ENCODE measurements at places on chromosomes 4 and X.
A peak's percentile ranks its signal among the peaks of the same experiment; 100 is the strongest.

DNA sequence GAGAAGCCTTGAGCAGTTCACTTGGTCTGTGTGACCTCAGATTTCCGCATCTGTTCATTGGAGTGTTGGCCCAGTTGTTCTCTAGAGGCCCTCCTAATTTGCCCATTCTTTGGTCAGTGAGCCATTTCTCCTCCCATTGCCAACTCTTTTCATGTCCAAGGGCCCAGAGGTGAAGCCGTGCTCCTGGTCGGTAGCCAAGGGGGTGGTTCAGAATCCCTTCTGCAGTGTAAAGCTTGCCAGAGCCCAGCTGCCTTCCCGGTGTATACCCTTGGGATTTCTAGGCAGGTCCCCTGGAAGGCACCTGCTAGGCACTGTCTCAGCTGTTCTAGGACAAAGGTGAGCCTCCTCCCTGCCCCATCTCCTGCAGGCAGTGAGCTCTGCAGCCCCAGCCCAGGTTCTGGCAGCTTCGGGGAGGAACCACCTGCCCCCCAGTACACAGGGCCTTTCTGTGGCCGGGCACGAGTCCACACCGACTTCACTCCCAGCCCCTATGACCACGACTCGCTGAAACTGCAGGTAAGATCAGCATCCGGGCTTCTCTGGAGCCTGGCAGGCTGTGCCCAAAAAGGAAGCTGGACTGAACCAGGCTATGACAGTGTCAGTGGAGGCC lies 12.3 kb downstream of the SASH3 start:
- DNase-seq: peak; percentile 86

DNA sequence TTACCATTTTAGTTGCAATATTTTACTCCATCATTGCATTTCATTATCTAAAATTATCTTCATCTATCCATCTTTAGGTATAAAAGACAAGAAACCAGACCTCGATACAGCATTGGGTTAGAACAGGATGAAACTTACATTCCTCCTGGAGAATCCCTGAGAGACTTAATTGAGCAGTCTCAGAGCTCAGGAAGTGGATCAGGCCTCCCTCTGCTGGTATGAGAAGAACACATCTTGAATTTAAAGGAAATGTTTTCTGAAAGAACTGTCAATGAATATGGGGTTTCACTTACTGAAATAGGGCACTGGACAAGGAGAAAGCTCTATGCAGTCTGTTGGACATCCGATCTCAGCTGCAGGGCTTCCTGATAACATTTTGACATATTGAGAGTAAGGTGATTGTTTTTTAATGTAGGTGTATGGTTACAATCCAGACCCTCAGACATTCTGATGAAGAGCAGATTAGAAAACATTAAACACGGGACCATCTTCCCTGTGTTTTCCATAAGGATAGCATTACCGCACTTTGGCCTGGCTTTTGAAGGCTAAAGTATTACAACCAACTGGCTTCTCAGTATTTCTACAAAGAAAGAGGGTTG lies 367.2 kb downstream of the BMPR1B start:
- no peak for DNase-seq

GRCh38 chr4:32003548-32003947 lies 1283.4 kb downstream of the PCDH7 start:
- no peak for DNase-seq

DNA sequence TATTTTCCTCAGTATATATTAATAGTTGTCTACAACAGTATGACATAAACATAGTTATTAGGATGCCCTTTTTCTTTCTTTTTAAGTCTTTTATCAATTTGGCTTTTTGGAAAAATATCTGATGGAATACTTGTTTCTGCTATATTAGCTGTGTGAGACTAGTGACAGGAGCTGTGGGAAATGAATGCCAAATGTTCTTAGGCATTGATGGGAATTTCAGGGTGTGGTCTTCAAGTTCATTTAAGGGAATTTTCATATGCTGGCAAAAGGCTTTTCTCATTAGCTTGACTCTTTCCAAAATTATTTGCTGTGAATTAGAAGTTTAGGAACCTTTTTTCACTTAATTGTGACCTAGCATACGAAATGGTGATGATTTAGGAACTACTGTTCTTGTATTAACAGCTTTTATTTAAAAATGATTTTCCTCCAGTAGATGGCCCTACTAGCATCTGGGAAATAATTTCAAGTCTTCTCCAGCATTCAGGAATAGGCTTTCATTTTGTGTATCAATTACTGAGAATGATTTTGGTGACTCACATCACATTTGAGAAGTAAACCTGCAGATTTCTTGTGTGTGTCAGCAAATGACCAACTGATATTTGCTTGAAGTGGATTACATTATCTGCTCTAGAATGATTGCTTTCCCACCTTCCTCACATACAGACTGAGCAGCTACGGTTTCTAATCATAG lies 70.9 kb downstream of the HTT start:
- peak; percentile 2 for DNase-seq

- DNase-seq: peak; percentile 51
Measured at GRCh38 chr4:85028910-85029309, 62.4 kb upstream of the WDFY3 start.

DNA sequence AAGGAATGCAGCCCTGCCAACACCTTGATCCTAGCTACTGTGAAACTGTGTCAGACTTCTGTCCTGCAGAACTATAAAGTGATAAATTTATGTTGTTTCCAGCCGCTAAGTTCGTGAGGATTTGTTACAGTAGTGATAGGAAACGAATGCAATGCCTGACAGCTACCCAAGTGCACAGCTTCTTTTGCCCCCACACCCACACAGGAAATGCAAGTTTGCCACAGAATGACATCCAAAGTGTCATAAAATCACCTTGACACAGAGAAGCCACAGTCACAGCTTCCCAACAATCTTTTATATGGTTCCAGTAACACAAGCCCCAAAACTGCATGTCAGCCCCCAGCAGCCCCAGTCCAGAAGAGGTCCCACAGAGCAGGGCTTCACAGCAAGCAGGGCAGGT lies 216.9 kb upstream of the S100G start:
- no peak for DNase-seq

DNA sequence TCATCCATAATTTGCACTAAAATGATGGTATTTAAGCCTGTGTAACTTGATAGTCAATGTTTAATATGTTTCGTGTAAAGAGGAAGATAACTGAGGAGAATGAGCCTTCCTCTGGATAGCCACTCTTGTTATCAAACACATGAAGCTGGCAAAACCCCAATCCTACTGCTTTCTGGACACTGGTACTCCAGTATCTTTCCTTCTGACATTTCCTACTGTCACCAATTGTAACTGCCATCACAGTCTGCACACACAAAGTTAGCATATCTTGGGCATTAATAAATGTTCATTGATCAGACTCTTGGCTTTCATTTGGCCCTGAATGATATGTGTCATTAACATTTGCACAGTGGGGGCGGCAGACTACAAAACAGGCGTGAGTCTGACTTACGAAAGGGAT lies 419.1 kb downstream of the TMA16 start:
- no peak for DNase-seq

DNA sequence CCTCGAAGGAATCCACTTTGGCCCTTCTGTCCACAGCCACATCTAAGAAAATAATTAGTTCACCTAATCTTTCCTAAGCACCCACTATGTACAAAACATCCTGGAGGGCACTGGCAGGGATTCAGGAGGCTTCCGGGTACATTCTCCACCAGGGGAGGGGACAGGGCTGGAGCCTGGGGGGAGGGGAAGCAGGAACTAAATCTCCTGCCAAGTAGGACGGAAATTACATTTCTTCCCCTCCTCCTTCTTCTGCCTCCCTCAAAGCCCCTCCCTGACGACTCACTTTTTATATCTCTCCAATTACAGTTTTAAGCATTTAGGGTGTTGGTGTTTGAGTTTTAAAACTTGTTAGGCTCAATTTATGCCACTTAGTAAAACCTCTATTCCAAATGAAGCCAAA lies 203.1 kb downstream of the BCOR start:
- DNase-seq: peak; percentile 26

DNA sequence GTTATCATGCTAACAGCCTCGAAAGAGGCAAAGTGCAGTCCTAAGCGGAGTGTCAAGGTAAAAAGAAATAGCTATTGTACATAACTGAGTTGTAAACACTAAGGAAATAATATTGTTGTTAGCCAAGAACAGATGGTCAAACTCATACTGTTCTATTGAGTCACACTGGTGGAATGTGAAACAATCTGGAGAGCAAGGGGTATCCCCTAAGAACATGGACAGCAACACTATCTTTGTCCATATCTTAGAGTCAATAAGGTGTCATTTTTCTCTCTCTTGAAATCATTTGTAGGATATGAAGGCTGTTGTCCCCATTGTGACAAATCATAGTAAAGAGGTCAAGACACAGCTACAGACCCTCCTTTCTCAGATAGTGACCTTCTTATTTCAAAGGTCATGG lies 4.5 kb upstream of the PDGFC start:
- DNase-seq: no peak

DNA sequence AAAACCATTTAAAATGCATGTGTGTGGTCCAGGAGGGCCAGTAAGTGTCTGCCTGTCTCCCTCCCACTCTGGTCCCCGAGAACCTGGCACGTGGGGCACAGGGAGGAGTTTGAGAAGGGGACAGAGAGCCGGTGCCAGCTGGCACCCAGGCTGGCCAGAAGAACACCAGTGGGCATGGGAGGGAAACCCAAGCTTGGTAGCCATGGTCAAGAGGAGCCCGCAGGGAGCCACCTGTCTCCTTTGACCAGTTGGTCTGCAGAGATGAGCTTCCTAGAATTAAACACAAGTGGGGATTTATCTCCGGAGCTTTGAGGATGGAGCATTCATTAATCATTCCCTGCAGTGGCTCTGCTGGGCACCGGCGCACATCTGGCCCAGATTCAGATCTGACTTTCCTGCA lies 41.6 kb downstream of the HMX1 start:
- no peak for DNase-seq

DNA sequence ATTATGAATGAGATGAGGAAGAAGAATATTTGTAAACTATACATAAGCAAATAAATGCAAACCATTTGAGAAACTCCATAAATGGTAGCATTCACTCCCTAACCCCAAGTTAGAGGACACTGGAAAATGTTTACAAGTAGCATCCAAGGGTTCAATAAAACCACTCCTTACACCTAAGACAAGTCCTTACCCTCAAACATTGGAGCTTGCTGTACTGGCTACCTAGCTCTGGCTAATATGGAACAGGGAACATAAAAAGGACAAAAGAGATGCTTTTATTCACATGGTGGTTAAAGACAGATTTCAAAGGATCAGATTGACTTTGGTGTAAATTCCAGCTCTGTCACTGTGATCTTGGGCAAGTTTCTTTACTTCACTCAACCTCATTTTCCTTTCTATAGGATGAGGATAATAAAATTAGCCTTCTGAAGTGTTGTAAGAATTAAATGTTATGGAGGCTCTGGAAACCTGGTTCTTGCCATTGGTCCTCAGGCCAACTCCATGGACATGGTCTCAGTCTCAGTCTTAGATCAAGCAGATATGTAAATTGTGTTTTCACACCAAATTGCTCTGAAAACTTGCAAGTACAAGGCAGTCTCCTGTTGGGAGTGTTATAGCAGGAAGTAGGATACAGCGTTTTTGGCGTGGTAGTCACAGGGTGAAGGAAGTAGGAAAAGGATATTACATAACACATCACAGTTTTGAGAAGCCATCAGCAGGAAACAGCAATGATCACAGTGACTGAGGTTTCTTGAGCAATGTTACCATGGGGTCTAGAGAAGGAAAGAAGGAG lies 3.3 kb downstream of the CXCL1 start:
- no peak for DNase-seq

GRCh38 chrX:130082244-130083106 lies 27.8 kb downstream of the ELF4 start:
- DNase-seq: no peak

DNA sequence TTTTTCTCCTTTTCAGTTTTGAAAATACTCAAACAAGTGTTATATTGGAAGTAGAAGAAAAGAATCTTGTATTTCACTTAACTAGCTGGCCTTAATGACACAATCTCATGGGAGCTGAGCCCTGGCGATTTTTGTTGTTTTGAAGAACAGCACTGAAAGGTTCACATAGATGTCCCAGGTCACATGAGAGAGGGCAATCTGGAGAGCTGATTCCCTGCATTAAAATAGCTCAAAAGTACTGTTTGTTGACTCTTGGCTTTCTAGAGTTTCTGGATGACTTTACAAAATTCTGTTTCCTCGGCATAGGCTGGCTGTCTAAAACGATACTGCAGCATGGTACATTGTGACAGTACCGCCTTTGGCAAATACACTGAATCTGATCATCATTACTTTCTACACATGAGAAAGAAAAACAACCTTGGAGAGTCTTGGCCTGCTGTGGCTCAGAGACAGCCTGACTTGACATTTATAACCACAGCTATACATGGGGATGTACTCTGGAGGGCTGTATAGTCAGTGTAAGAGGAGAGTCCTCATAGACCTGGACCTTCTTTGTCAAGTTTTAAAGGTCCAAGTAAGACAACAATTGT lies 119.8 kb upstream of the PDLIM3 start:
- DNase-seq: no peak

DNA sequence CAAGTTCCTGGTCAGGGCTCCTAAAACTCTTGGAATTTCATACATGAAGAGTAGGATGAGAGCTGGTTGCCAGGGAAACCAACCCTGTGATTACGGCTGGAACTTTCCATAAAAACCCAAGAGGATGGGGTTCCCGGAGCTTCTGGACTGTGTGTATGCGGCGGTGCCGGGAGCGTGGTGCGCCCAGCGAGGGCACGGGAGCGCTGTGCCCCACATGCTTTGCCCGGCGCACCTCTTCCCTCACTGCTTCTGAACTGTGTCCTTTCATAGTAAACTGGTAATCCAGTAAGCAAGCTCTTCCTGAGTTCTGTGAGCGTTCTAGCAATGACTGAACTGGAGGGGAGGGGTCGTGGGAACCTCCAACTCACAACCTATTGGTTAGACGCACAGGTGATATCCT lies 152.6 kb downstream of the AFAP1 start:
- no peak for DNase-seq

All from NCI-H1092 treated with DMSO at 0.1 percent for 48 hours (cell line).